Activated CD8-positive, alpha-beta memory T cell treated with anti-CD3 and anti-CD28 coated beads, Interleukin-2, amount 10 ng/mL, durations not matched to agents 7 days and 5 days (primary cell): ENCODE measurements at places on chromosomes 13 and 19.

DNA sequence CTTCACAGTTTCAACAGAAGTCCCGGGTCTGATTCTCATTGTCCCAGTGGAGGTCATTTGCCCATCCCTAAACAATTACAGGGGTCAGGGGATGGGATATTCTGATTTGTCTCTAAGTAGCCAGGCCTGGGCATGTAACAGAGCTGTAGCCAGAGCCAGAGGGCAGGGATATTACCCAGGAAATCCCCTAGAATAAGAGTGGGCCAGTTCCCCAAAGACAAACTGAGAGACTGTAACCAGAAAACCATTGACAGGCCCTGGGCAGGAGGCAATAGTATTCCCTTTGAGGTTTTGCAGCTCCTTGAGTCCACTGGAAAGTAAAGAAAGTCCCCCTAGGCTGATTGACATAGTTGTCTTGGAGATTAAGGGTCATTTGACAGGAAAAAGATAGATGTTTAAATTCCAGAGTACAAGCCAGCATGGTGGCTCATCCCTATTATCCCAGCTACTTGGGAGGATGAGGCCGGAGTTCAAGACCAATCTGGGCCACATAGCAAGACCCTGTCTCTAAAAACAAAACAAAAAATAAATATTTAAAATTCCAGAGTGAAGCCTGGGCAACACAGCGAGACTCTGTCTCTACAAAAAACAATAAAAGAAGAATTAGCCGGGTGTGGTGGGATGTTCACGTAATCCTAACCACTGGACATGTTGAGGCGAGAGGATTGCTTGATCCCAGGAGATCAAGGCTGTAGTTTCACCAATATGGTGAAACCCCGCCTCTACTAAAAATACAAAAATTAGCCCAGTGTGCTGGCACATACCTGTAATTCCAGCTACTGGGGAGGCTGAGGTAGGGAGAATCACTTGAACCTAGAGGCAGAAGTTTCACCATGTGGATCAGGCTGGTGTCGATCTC, 1.9 kb upstream of the SDHAF1 start:
- H3K36me3 ChIP-seq, result peaks cover 5% of the 10 kb centered on the region
- H3K27ac ChIP-seq, result no peak overlapping the region
- peaks cover 11% of the 10 kb centered on the region for H3K27me3 ChIP-seq
- peaks cover 27% of the 10 kb centered on the region for H3K4me1 ChIP-seq
- no peak for DNase-seq

DNA sequence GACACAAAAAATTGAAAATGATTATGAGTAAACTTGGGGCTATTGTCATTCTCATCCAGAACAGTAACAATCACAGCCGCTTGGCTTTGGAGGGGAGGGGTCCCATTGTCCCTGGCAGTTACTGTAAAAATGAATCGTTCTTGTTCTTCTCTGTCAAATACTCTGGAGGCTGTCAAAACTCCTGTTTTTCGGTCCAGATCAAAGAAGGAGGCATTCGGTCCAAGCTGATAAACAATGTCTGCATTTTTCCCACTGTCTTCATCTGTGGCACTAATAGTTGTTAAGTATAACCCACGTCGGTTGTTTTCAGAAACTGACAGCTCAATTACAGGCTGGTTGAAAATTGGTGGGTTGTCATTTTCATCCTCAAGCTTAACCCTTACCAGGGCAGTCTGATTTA, 3.4 kb downstream of the PCDH9 start:
- peaks cover 10% of the 10 kb centered on the region for H3K4me1 ChIP-seq
- H3K36me3 ChIP-seq, result no peaks in the 10 kb centered on the region
- no peak for DNase-seq
- no peak overlapping the region for H3K4me3 ChIP-seq
- peaks cover 18% of the 10 kb centered on the region for H3K27me3 ChIP-seq
- no peak overlapping the region for H3K27ac ChIP-seq

DNA sequence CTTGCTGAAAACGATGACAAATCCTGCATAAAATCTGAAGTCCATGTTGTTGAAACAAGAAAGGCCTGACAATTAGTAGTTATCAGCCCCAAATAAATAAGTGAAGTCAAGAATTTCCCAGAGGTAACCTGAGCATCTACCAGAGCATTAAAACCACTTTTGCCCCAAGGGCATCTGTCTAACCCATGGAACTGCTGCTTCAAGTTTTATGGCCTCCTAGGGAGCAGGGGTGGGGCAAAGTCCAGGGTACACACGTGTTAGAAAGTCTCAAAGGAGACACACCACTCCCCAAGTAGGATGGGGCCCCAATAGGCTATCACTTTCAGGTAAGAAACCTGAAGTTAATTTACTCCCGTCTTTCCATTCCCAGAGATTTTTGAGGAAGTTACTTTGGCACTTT, 81.1 kb downstream of the CACNA1A start:
- no peak for DNase-seq
- H3K4me1 ChIP-seq, result no peaks in the 10 kb centered on the region
- no peaks in the 10 kb centered on the region for H3K36me3 ChIP-seq
- no peak overlapping the region for H3K27ac ChIP-seq
- peaks cover 3% of the 10 kb centered on the region for H3K27me3 ChIP-seq

GRCh38 chr13:90577726-90578125, 769.8 kb upstream of the MIR17HG start:
- H3K4me1 ChIP-seq, result no peaks in the 10 kb centered on the region
- DNase-seq, result no peak
- H3K36me3 ChIP-seq, result no peaks in the 10 kb centered on the region
- H3K27ac ChIP-seq, result no peak overlapping the region
- H3K27me3 ChIP-seq, result no peaks in the 10 kb centered on the region

DNA sequence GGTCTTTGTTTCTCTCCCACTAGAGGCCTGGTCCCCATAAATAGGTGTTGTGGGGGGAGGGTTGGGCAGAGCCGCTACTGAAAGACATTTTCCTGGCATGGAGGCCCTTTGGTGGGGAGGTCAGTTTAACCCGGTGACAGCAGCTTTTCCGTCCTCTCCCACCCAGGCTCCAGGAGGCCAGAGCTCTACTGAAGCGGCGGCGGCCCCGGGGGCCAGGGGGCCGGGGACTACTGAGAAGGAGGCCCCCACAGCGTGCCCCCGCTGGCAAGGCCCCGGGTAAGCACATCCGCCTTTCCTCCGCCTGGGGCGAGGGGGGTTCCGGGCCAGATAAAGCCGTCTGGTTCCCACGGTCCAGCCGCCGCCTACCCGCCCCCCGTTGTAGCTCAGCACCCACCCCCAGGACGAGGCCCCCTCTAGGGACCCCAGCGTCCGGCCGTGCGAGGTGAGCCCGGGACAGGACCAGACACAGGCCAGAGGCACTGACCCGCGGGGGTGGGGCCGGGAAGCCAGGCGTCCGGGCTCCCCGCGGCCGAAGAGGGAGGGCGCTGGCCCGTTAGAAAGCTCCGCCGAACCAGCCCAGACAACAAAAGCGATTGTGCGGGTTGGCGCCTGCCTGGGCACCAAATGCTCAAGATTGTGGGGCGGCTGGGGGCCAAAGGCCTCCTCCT, 1.1 kb upstream of the LTBP4 start:
- peaks cover 61% of the 10 kb centered on the region for H3K4me1 ChIP-seq
- peaks cover 52% of the 10 kb centered on the region for H3K27me3 ChIP-seq
- H3K4me3 ChIP-seq, result peak overlapping the region; percentile 15
- DNase-seq, result no peak

DNA sequence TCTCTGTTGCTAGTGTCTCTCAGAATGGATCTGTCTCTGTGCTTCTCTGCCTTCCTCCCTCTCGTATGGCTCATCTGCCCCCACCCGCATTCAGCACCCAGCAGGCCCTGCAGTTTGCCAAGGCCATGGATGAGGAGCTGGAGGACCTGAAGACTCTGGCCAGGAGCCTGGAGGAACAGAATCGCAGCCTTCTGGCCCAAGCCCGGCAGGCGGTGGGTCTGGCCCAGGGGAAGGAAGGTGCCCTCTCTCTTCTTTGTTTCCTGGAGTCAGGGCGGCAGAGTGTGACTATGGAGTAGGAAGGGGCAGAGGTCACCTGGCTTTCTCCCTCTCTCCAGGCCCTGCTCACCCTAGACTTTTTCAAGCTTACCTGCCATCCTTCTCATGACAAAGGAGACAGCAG, 10.9 kb downstream of the KASH5 start:
- DNase-seq, result no peak
- no peaks in the 10 kb centered on the region for H3K27me3 ChIP-seq
- peaks cover 4% of the 10 kb centered on the region for H3K4me1 ChIP-seq

GRCh38 chr13:25881136-25881926, 170.5 kb downstream of the SHISA2 start:
- no peak overlapping the region for H3K4me3 ChIP-seq
- peaks cover 3% of the 10 kb centered on the region for H3K27me3 ChIP-seq
- no peak for DNase-seq
